ENCODE measurements at places on chromosomes 5 and 9.

DNA sequence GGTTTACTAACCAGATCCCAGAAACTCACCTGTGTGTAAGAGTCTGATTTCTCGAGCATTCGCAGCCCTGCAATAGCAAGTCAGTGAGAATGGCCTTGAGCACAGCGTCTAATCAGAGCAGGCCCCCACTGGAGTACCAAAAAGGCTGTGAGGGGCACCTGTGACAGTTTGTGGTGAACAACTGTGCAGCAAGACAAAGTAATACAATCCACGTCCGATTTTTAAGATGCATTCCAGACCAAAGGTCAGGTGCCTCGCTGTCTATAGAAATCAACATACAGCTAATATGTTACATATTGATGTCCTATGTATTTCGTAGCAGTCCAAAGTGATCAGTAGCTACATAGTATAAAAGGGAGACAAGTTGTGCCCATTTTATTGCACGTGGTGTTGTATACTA, 55.7 kb upstream of the BOD1 start:
- DNase-seq, result no peak

DNA sequence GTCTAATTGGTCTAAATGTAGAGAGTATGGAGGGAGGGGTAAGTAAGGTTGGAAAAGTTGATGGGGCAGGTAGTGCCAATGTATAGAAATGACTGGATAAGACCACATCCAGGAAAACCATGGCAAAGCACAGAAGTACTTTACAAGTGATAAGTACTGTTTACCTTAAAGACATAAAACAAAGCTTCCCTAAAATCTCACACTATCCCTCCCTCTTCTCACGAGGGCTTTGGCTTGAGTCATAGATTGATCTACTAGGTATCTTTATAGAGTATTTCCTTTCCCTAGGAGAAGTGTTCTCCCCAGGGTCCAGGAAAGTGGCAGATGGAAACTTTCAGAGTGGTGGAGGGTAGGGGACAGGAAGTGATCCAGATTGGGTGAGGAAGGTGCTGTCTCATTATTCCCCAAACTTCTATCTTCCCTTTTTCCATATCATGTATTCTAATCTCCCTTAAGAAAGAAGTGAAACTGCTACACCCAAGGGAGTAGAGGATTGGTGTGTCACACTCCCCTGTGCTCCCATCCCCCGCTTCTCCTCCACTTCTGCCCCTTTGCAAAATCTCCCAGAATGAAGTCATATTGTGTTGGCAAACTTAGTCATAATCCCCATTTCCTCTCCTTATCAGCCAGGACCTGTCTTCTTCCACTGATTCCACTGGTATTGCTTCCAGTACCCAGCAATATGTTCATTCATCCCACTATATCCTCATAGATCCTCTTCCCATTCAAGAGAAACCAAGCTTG, 14.6 kb downstream of the IL33 start:
- DNase-seq, result peak; percentile 11

DNA sequence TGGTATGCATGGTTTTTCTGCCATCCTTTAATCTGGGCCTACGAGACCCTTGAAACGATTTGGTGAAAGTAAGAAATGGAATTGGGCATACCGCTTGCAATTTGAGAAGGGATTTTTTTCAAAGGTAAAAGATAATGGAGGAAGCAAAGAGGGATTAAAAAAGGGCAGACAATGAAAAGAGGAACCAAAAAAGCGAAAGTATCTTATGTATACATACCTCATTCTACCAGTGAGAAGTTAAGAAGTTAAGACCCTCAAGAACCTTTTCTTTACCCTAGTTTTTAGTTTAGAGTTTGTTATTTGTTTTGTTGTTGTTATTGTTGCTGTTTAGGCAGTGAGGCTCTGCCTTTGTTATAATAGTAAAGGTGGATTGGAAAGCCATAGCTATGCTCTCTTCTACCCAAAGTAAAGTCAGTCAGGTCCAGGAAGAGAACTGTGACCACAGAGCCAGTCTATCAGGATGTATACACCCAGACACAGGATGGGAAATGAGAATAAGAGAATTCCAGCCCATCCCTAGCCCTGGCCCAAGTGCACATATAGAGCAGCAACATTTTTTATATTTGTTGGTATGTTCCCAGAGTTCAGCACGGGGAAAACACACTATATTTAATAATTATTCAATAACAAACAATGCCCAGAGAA, 166.6 kb downstream of the RFX3 start:
- DNase-seq, result no peak

DNA sequence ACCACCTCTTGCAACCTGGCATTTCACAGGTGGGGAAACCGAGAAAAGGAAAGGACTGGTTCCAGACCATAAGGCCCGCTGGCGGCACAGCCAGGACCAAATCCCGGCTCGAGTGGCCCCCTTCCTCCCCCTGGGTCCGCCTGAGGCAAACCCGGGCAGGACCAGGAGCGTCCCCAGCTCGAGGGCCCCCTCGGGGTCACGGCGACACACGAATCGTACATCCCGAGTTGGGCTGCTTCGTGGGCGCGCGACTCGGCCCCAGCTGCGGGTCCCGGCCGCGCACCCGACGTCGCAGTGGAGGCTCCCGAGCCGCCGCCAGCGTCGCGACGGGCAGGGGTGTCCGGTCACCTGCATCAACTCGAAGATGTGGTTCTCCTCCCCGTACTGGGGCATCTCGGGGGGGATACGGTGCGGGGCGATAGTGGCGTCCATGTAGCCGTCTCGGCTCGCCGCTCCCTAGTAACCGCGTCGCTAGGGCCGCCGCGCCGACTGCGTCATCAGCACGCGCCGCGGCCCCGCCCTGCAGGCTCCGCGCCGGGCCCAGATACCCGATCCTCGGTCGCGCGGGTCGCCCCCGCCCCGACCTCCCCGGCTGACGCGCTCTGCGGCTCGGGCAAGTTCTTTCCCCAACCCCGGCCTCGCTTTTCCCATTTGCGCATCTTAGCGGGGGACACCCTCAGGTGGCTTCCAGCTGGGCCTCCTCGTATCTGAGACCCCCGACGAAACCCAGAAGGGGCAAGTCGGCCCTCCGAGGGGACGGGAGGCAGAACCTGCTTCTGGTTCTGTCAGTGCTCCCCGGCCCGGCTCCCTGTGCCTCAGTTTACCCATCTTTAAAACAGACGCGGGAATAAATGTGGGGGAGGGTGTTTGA, at the start of gene AK8:
TSS of gene AK8 (minus strand) at position 461 of the 871 bp plus-strand sequence. CDS start at position 432, 29 bp downstream.
- DNase-seq, result peak; percentile 79

DNA sequence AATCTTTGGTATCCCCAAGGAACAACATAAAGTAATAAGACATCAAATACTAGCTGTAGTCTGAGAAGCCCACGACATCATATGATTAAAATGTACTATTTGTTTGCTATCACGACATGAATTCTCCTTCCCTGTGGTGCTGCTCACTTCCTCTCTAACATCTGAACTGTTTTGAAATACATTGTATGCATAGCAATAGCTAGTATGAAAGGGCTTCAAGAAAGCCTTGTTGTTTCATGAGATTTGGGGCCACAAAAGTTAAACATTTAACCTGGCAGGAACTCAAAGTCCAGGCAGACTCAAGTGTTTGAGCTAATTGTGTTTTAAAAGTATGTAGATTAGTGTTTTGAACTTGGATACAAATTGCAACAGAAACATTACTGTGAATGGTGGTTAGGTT, 237.4 kb upstream of the PTGER4 start:
- DNase-seq, result peak; percentile 55

- no peak for DNase-seq
Observed at GRCh38 chr5:103502662-103503061, 59.9 kb downstream of the NUDT12 start.

- no peak for DNase-seq
Observed at GRCh38 chr5:134370311-134370870, 978 bp upstream of the UBE2B start.

DNA sequence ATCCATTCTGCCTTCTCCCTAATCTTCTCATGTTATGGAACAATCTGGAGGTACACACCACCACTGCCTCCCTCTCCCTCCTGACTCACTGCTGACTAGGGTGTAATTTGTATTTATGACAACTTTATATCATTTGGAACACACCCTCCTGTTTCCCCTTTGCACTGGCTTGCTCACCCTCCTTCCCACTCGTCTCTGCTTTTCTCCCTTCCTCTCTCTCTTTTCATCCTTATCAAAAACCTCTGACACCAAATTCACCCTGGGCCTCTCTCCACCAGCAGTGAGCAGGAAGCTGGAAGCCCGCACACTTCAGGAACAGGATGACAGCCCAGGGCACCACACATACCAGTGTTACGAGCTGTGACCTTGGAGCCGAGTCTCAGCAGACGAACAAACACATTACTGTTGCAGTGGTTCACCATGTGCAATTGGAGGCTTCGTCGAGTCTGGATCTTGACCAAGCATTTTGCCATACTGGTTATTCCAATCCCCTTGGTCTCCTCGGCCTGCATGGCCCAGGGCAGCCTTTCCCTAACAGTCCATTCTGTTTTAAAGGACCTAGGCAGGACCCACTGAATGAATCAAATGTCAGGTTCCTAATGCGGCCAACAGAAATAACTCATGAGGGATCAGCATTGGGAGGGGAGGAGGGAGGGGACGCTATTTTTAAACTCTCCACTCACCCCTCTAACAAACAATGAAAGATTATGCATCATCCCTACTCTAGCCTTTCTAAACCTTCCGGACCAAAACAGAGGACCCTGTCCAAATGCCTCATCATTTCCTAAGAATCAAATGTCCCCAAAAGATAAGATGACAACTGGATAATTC, 203.9 kb upstream of the RASEF start:
- DNase-seq, result peak; percentile 42

Data from mesendoderm (in vitro differentiated cells).